Kidney epithelial cell (primary cell): ENCODE measurements at places on chromosomes 5 and 9. TPM values are rescaled to one million over a fixed set of nuclear protein-coding genes. Genes with fewer than 3 reads are reported as not detected.

GRCh38 chr9:90176901-90177300, 465.7 kb downstream of the DIRAS2 start:
- DNase-seq: no peak

- no peak for DNase-seq
These were observed 19.2 kb upstream of the PCDH1 start for GRCh38 chr5:141897425-141897824.

DNA sequence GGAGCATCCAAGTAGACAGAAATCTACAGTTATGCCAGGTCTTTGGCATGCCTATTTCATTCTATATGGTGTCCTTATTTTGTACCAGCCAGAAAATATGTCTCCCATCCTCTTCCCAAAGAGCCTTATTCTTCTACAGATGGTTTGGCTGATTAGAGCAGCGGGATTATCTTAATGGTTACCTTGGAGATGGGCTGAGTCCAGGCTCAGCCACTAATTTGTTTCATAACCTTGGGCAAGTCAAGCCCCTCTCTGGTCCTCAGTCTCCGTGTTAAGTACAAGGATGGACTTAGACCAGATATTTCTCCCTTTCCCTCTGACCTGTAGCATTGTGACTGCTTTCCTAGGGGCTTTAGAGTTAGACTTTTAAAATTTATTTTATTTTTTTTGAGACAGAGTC, 11.1 kb upstream of the GLE1 start:
- no peak for DNase-seq

The SLC1A3 gene
- total RNA-seq: 0.25 and 4.3 TPM in 2 replicates

- no peak for DNase-seq
These were observed 11.3 kb upstream of the GLIPR2 start for GRCh38 chr9:36125062-36125855.

DNA sequence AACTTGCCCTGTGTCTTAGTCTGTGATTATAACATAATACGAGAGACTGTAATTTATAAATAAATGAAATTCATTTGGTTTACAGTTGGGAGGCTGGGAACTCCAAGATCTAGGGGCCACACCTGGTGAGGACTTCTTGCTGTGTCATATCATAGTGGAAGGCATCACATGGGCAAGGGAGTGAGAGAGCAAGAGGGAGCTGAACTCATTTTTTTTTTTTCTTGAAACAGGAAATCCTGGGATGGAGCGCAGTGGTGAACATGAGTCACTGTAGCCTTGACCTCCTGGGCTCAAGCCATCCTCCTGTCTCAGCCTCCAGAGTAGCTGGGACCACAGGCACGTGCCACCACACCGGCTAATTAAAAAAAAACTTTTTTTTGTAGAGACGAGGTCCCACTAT, 7.2 kb downstream of the MLANA start:
- DNase-seq: no peak

GRCh38 chr5:137304226-137304874, 194.8 kb downstream of the SPOCK1 start:
- no peak for DNase-seq

DNA sequence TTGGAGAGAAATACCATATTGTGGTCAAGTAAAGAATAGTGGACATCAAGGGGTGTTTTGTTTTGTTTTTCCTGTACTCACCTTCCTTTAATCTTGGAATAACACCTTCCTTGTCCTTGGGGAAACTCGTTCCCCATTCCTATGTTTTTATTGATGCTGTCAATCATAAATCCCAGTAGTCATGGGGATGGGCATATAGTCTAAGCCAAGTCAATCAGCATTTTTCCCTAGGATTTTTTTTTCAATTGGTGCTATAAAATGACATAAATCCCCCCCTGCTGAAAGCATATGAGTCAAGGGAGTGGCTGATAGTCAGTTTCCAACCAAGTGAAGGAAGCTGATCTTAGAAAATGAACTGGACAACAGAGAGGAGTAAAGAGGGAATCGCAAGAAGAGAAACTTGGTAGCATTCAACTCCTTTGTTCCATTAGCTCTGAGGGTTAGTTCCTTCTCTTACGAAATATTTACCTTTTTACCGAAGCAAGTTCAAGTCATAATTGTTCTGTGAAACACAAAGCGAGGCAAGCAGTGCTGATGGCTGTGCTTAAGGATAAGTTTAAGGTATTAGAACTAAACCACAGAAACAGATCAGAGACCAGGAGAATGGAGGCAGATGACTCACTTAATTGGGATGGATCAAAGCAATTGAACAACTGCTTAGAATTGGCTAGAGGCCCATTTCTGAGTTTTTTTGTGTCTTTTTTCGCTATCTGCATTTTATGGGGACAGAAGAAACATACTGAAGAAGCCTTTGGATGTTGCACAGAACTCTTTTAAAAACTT, 218.6 kb downstream of the SEMA6A start:
- DNase-seq: no peak

DNA sequence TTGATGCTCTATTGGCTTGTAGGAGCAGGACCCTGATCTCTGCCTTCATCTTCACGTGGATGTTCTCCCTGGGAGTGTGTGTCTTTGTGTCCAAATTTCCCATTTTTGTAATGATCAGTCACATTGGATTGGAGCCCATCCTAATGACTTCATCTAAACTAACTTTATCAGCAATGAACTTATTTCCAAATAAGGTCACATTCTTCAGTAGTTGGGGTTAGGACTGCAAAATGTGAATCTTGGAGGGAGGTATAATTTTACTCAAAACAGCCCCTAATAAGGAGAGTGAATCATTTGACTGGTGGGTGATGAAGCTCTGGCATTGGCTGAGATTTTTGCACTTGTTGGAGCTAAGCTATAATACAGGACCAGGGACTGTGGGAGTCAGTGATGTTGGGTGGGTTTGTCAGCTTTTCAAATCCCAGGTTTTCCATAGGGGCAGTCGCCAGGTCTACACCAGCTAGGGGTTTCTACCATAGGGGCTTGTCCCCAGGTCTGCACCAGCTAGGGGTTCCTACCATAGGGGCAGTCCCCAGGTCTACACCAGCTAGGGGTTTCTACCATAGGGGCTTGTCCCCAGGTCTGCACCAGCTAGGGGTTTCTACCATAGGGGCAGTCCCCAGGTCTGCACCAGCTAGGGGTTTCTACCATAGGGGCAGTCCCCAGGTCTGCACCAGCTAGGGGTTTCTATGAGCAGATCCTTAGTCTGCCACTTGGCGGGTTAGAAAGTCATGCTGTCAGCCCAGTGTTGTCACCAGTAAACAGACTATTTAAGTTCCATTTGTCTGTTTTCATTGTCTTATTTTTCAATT, 382.6 kb upstream of the DAP start:
- no peak for DNase-seq

The NTNG2 gene
- total RNA-seq: 0.42 and 0.89 TPM in 2 replicates

- no peak for DNase-seq
These were observed 57.8 kb upstream of the GOLPH3 start for GRCh38 chr5:32231929-32232328.

DNA sequence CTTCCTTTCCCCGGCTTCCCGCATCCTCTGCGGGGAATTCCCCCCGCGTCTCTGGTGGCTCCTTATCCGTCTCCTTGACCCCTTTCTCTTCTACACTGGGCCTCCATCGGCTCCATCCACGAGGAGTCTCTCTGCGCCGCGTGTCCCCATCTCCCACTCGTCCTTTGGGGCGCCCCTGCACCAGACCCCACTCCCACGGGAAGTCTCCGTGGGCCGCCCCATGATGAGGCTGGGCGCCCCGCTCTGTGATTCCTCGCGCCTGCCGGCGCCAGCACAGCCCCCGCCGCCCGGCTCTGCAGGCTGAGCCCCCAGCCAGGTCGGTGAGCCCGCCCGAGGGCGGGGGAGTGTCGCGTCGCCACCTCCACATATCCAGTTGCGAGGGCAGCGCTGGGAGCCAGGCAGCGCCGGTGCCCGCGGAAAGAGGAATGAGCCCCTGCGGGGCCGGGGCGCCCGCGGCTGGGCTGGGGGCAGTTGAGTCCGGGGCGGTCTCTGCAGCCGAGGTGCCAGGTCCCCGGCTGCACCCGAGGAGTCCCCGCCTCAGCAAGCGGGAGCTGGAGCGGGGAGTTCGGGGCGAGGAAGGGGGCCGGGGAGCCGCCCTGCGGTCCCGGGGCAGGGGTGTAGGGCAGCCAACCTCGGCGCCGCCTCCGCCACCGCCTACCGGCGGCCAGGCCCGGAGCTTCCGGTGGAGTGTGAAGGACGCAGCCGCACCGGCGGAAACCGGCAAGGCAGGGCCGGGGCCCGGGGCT, 2.1 kb upstream of the TRAF1 start:
- DNase-seq: no peak

The CBY3 gene
- not detected in 2 replicates for total RNA-seq

GRCh38 chr9:32533816-32534215, 7.8 kb upstream of the RIGI start:
- no peak for DNase-seq

DNA sequence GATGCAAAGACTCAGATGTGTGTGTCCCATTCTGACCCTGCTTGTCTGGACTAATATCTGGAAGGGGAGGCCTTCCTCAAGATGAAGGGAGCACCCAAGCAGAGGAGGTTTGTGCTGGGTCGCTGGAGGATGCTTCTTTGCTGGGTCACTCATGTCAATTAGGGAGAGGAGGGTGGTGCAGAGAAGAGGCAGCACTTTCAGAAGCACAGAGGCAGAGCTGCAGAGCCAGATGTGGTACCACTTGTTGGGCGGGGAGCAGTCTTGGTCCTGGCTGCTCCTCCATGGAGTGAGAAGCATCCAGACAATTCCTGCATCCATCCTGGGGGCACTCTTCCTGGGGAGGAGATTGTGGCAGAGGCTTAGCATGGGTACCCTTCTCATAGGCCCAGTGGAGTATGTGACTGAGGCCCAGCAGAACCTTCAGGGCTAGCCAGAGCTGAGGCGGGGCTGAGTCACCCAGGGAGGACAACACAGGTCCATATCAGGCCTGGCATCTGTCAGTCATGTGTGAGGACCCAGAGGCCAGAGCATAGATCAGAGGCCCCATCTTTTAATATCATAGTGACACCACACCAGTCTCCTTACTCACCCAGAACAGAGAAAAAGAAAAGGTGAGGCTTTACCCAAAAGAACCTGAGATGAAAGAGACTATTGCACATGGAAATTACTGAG, 59.8 kb downstream of the TNFSF15 start:
- DNase-seq: no peak

DNA sequence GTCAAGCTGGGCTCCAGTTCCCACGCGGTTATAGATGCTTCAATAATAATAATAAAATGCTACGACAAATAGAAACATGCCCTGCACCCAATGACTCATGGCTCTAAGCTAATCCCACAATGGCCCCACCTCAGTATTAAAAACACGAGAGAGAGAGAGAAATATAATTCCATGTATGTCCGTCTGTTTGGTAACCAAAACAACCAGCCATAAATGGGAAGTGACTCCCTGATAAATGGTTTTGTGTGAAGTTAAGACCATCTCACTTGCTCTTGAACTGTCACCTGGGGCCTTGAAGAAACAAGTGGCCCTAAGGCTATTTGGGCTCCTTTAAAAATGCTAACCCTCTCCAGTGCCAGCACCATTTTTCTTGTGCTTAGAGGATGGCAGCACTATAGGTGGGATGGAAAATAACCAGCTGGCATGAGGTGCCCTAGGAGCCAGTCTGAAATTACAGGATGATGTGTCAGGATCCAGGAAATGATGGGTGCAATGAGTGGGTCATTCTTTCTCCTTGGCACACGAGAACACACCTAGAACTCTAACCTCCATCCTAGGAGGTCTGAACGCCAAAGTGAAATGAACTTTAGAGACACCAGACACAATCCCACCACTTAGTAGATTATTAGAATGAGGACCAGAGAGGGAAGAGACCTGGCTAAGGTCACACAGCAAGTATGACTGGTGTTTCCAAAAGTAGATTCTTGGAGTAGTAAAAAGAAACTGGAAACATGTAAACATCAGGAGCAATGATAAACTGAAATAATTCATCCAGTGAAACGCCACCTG, 35.7 kb upstream of the ADRB2 start:
- no peak for DNase-seq

The ANKRD18A gene
- total RNA-seq: 2.4 TPM in 2 replicates

The TLX3 gene
- 0.14 and 0.58 TPM in 2 replicates for total RNA-seq

GRCh38 chr9:119343059-119343990, 25.9 kb downstream of the BRINP1 start:
- no peak for DNase-seq

The KCNN2 gene
- 0.88 and 1.7 TPM in 2 replicates for total RNA-seq

DNA sequence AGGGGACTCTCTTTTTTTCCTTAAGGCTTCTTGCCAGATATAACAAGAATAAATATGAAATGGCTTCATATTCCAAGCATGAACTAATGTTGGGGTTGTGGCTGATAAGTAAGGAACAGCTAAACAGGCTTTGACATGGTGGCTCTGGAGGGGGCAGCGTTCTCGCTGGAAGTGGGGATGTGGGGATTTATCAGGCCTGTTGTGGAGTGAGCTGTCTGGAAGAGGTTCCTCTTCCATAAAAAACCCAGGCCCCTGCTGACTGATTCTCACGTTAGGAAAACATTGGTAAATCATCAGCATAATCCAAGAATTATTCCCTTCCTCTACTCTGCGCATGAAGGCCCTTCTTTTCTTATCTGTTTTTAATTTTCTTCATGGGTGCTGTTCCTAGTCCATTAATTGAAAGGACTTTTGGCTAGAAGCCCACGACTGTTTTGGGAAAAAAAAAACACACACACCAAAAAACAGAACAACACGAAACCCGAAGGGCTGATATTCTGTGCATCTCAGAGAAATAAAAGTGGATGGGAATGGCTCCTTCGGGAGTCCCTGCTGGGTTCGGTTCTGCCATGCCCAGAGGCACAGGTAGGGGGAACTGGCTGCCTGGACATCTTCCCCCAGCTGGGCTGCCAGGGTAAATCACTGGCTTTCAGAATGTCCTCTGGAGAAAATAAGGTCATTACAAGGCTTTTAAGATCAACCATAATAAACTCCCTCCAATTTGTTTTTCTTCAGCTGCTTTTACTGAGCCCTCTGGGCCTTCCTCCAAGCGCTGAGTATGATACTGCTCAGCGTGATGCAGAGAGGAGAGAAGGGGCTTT, 297.0 kb downstream of the SLIT3 start:
- DNase-seq: no peak

DNA sequence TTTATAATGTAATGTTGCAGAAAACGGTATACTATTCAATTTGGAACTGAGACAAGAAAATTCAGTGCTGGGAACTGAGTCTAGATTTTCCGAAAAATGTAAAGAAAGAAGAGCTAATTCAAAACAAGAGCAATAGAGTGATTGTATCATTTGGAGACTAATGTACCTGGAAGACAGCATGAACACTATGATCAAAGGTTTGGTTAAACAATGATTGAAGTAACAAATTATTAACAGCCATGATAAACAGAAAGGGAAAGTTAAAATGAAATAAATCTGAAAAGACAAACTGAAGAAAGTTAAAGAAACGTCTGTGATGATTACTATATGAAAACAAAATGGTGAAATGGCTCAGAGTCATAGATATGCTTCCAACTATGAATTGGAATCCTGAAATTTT, 300.6 kb upstream of the MPDZ start:
- DNase-seq: no peak

The TMC1 gene
- total RNA-seq: not detected in 2 replicates

- no peak for DNase-seq
These were observed 267.1 kb downstream of the GADD45G start for GRCh38 chr9:89871871-89872331.

The PRLR gene
- 1.8 and 3.8 TPM in 2 replicates for total RNA-seq
